ENCODE measurements at places on chromosomes 1 and 21.
A peak's percentile ranks its signal among the peaks of the same experiment; 100 is the strongest.

GRCh38 chr21:43824333-43825241, 35.2 kb downstream of the RRP1 start:
- DNase-seq: no peak

GRCh38 chr1:88462488-88463261, 221.4 kb upstream of the PKN2 start:
- DNase-seq: no peak

GRCh38 chr1:94753171-94753972, 66.8 kb upstream of the SLC44A3 start:
- DNase-seq: no peak

DNA sequence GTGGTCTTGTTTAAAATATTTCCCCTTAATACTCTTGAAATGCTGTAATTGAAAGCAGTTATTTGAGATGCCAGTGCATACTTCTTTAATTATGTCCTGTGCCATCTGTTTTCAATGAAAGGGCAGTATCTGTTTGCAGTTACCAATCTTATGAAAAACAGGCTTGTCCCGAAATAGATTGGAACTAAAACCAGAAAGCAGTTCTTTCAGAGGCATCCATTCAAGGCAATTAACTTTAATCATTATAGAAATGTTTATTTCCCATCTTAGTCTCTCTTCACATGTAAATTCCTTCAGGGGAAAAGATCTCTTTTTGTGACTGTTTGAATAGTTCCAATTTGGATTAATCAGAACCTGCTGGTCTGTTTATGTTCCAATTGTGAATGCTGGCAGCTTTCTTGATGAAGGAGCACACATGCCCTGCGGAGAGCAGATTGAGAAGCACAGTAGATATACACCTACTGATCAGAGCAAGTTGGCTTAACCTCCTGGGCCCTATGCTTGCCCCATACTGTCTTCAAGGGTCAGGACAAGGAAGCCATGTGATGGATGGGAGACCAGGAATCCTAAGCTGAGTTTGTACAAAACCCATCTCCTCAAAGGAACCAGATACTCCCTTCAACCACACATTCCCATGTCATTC, 41.6 kb upstream of the MROH9 start:
- no peak for DNase-seq

- DNase-seq: no peak
Observed at GRCh38 chr1:198123133-198123532, 33.7 kb upstream of the NEK7 start.

DNA sequence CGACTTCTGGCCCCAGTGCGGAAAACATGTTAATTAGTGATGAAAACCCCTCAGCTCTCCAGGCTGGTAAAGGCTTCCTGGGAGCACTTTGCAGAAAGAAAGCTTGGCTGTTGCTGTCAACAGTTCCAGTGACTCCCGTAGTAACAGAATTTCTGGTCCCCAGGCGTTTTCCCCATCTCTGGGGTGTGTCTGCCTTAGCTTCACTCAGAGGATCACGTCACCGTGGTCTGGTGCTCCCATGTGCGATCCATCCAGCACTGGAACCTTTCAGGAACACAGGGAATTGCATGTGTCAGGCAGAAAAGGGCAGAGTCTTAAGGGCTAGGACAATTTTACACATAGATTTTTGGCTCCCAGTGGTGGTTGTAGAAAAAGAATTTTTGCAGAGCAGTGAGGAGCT, 470.4 kb upstream of the USP24 start:
- DNase-seq: no peak

- DNase-seq: no peak
Observed at GRCh38 chr1:195715652-195716051, 892.6 kb downstream of the KCNT2 start.

DNA sequence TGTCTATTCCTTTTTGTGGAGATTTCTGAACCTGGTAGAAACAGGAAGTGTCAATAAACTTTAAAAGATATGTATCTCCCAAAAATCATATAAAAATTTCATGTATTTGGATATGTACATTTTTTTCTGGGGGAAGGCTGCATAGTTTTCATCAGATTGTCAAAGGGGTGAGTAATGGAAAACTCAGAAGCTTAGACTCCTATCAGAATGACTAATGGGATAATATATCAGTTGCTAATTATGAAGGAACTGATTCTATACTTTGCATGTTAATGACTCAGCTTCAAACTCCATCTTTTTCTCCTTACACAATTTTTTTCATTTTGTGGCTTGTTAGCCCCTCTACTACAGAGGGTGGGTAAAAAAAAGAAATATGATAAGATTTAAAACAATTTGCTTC, 55.9 kb downstream of the GON4L start:
- no peak for DNase-seq

DNA sequence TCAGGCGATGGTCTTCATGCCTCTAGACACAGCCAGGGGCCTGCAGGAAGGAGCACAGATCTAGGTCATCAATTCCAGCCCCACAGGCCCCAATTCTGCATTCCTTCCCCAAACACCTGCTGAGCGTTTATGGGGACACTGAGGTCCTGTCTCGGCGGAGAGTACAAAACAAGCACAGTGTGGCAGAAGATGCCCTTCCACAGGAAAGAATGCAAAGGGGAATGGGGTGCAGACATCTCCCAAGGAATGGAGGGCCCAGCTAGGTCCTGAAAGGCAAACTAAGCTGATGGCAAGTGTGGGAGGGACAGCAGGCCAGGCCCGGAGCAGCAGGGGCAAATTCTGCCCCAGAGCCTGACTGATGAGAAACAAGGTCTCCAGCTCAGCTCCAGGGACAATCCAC, 3.5 kb upstream of the S100A8 start:
- no peak for DNase-seq

DNA sequence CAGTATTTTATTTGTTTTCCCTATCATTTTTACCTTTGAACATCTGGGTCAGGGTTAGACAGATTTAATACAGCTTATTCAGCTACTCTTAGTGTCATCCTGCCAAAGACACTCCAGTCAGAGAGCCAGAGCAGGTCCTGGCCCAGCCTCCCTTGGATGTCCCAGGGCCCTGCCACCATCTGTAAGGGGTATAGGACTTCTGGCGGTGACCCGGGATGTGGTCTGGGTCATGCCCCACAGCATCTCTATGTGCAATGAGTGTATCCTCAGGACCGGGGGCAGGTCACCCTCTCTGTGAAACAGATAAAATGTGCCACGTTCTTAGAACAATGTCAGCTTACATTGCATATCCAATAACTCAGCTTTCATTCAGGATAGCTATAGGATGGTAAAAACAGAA, 37.8 kb upstream of the PRSS38 start:
- no peak for DNase-seq

DNA sequence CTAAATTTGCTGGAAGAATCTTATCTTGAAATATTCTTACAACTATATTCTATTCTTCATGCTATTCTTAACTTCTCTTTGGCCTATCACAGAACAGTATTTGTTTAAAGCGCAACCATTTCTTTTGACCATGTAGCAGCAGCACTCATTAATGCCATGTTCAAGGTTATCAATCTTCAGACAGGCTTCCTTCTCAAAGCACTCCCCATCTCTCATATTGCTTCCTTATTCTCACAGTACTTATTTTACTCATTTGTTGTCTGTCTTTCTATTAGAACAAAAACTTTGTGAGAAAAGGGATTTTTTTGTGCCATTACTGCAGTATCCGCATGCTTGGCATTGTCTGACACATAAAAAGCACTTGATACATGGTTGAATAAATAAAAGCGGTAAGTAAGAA, 89.7 kb downstream of the ATP1B1 start:
- DNase-seq: no peak

- no peak for DNase-seq
Observed at GRCh38 chr1:152078831-152079441, 9.9 kb downstream of the TCHHL1 start.

GRCh38 chr1:59815892-59816291, 1.1 kb downstream of the HOOK1 start:
- DNase-seq: no peak

- no peak for DNase-seq
Observed at GRCh38 chr1:223665592-223666312, at the start of gene CAPN8. CAPN8 (minus strand) TSS chr1:223665701; CDS start chr1:223665646, 55 bp downstream.

- no peak for DNase-seq
Observed at GRCh38 chr1:91655912-91656449, 155.3 kb downstream of the CDC7 start.

- no peak for DNase-seq
Observed at GRCh38 chr1:239858057-239858456, 233.6 kb upstream of the FMN2 start.

DNA sequence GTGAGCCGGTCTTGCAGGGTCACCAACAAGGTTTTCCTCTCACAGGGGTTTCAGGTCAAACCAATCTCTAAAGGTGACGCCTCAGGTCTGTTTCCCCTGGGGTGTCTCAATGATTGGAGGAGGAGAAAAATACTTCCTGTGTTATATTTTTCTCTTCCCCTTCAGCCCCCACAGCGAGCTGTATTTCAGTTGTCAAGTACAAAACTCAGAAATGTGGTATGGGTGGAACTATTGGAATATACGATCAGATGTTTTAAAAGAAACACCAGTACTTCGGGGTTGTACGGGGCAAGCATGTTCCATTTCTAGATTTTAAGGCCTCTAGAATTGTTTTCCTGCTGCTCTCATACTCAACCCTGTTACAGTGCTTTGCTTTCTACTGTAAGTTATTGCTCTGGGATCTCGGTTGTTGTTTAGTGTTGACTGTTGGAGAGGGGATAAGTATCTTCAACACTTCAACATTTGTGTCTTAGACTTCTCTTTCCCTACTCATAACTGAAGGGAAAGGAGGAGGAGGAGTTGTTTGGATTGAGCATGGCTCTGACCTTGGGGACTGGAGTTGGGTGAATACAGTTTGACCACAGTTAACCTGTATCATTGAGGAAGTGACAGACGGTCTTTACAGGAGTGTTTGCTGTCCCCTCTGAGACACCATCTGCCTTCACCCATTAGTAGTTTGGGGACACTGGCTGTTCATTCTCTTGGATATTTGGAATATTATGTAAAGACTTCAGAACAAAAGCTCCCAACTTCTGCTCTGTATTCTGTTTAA, 2.0 kb downstream of the MAPKAPK2 start:
- DNase-seq: peak; percentile 62

GRCh38 chr1:22485431-22485830, 33.8 kb downstream of the ZBTB40 start:
- no peak for DNase-seq

GRCh38 chr1:55868026-55868425, 652.9 kb upstream of the USP24 start:
- DNase-seq: no peak

DNA sequence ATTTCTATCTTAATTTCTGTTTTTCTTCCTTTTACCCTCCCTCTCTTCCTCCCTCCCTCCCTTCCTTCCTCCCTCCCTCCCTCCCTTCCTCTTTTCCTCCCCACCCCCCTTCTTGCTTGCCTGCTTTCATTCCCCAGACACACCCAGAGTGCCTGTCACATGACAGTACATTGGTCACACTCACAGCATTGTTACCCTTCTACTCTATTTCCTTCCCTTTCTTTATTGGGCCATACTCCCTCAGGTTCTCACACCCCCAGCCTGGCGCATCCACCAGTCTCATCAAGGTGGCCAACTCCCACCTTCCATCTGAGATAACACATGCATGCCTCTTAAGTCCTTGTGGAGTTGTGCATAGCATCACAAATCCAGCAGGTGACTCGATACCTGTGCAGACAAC, 10.9 kb downstream of the TMPRSS3 start:
- DNase-seq: no peak

- no peak for DNase-seq
Observed at GRCh38 chr1:119038363-119038762, 50.2 kb upstream of the TBX15 start.

GRCh38 chr1:151801846-151802245, 3.4 kb downstream of the LINGO4 start:
- DNase-seq: no peak

DNA sequence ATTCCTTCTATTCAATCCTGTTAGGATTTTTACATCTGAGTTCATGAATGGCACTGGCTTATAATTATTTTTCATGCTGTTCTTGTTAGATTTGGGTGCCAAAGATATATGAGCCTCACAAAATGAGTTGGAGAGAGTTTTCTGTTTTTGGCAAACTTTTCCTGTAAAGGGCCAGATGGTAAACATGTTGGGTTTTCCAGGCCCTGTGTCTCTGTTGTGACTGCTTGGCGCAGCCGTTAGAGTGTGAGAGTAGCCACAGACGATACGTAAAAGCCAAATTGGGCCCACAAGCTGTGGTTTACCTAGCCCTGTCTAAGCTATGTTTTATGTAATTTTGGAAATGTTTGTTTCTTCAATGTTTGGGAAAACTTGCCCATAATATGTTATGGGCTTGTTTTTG, 15.6 kb upstream of the CA6 start:
- no peak for DNase-seq

GRCh38 chr21:31107871-31108270, 69.6 kb upstream of the KRTAP19-8 start:
- DNase-seq: no peak

GRCh38 chr1:207355513-207356295, 34.2 kb downstream of the CD55 start:
- DNase-seq: no peak

- no peak for DNase-seq
Observed at GRCh38 chr1:194950584-194950983, 1657.7 kb downstream of the KCNT2 start.

- no peak for DNase-seq
Observed at GRCh38 chr1:3366126-3367051, 88.1 kb upstream of the ARHGEF16 start.

GRCh38 chr1:98001764-98002163, 80.9 kb upstream of the DPYD start:
- DNase-seq: no peak

DNA sequence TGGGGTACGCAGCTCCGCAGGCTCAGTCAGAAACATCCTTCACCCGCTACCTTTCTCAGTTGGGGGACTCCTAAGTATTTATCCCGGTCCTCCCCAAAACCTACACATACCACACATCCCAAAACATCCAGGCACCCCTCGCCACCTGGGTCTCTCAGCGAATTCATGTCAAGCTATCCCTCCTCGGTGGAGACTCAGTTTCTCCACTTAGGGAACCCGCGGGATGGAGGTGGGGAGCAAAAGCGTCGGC, 1.3 kb upstream of the ZBTB7B start:
- DNase-seq: no peak

GRCh38 chr1:35555601-35556477, 1.4 kb downstream of the KIAA0319L start:
- DNase-seq: no peak

GRCh38 chr1:184933944-184934343, 40.4 kb downstream of the NIBAN1 start:
- DNase-seq: no peak

DNA sequence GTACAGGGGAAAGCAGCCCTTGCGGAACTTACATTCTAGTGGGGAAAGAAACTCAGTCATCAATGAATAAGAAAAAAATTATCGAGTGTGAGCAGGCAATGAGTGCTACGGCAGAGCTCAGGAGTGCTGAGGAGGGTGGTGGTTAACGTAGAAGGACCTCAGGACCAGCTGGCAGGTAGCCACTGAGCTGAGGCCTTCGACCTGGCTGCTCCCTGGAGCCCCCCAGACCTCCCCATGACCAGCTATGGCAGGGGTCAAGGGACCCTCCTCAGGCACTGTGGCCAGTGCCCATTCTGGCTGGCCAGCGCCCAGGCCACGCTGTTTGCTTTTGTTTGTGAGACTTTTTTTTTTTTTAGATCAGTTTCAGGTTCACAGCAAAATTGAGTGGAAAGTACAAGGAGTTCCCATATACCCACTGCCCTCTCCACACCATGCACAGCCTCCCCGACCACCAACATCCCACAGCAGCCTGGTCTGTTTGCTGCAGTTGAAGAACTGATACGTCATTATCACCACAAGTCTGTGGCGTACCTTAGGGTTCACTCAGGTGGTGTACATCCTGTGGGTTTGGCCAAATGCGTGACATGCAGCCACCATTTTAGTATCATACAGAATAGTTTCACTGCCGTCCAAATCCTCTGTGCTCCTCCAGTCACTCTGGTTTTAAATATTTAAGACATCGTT, 11.8 kb upstream of the TTC22 start:
- peak; percentile 90 for DNase-seq

Measured in activated CD8-positive, alpha-beta memory T cell treated with anti-CD3 and anti-CD28 coated beads, Interleukin-2, amount 10 ng/mL, durations not matched to agents 7 days and 5 days (primary cell).